ENCODE measurements at places on chromosomes 3 and 15. TPM values are rescaled to one million over a fixed set of nuclear protein-coding genes. Genes with fewer than 3 reads are reported as not detected.

GABRA5 gene
- not detected for total RNA-seq

SEMA4B gene
- 27.2 TPM for total RNA-seq

PDZRN3 gene
- 1.7 TPM for total RNA-seq

SERINC4 gene
- not detected for total RNA-seq

GRCh38 chr3:104458657-104459056 is 908.1 kb upstream of the ALCAM start:
- DNase-seq: no peak

DNA sequence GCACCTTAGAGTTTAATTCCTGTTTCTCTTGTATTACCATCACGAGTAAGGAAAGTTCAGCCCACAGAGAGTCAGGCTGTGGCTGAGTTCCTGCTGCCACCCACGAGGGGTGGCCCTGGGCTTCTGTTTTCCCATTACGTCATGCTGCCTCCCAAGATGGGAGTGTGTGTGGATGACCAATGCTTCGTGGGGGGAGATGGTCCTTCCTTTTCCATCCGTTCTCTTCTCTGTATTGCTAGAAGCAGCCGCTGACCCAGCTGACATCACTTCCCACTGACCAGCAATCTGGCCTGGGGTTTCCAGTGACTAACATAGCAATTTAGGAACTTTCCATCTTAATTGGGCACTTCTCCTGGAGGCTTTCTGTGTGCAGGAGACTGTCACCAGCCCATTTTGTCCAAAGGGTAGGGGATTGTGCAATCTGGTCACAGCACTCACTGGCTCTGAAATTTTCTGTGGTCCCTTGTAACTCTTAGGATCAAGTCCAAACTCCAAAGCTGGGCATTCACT is 9.3 kb downstream of the IRAK2 start:
- DNase-seq: peak; percentile 99

- DNase-seq: no peak
These were observed 4.5 kb downstream of the SERPINI2 start for GRCh38 chr3:167469381-167469780.

GRCh38 chr3:171184372-171184771 is 157.9 kb upstream of the SLC2A2 start:
- no peak for DNase-seq

GRCh38 chr3:107919239-107919638 is 171.6 kb downstream of the CD47 start:
- no peak for DNase-seq

- no peak for DNase-seq
These were observed 18.6 kb upstream of the SYNM start for GRCh38 chr15:99086327-99086667.

All from M059J (cell line).